RWPE1 (cell line): ENCODE measurements at places on chromosomes 13 and 19.

DNA sequence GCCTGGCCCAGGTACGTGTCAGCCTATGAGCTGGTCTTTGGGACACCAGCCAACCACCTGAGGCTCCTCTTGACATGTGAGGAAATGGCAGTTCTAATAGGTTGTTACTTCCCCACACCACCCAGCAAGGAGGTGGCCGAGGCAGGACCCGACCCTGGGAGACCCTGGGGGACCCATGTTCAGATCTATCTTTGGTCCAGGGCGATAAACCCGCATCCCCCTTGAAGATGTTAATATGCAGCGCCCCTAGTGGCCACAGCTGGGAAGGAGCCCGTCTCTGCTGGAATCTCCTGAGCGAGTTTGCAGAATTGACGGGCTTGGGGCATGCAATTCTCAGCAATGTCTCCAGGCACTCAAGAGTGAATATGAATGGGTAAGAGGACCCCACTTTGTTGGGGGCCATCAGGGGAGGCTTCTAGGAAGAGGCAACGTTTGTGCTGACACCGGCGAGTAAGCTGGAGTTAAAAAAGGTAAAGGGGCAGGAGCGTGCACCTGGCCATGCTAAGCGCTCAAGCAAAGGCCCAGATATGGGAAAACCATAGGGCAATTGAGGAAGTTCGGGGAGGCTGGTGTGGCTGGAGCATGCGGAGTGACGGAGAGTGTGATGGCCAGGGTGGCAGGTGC is 1.5 kb upstream of the MYO1F start:
- peak; percentile 70 for DNase-seq

DNA sequence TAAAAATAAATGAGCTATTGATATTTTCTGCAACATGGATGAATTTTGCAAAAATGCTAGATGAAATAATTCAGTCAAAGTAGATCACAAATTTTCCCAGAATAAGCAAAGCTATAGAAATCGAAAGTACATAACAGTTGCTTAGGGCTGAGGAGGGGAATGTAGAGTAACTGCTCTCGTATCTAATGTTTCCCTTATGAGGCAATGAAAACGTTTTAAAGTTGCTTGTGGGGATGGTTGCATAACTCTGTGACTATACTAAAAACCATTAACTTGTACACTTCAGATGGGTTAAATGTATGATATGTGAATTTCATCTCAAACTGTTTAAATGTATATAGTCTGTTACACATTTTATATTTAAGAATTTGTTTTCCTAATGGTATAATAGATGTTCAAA is 231.7 kb downstream of the GGACT start:
- DNase-seq, result no peak

DNA sequence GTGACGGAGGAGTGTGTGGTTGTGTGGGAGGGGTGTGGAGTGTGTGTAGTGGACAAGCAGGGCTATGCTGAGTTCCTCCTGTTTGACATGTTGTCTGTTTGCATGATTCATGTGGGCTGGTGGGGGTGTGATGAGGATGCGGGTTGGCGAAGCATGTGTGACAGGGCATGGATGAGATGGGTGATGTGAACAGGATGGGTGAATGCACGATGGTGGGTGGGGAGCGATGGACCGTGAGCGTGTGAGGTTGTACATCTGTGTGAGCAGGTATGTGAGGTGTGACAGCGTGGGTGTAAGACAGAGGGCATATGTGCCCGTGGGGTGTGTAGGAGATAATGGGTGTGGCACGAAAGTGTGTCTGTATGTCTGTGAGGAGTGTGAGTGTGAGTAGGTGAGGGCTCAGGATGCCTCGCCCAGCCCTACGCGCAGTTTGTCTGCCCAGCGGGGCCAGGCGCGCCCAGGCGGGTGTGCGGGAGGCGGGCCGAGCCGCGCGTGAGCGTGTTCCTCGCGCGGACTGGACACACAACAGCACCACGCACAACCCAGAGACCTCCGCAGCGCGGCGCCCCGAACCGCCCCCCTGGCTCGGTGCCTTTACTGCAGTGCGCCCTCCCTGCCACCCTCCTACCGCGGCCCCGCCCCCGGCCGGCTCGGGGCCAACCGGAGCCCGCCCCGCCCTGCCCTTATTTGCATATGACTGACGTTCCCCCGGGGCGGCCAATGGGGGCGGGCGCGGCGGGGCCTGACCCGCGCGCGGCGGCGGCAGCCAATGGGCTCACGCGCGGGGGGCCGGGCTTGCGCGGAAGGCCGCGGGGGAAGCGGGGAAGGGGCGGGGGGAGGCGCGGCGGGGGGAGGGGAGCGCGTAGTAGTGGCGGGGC is 14.4 kb downstream of the CIC start:
- peak; percentile 96 for DNase-seq

DNA sequence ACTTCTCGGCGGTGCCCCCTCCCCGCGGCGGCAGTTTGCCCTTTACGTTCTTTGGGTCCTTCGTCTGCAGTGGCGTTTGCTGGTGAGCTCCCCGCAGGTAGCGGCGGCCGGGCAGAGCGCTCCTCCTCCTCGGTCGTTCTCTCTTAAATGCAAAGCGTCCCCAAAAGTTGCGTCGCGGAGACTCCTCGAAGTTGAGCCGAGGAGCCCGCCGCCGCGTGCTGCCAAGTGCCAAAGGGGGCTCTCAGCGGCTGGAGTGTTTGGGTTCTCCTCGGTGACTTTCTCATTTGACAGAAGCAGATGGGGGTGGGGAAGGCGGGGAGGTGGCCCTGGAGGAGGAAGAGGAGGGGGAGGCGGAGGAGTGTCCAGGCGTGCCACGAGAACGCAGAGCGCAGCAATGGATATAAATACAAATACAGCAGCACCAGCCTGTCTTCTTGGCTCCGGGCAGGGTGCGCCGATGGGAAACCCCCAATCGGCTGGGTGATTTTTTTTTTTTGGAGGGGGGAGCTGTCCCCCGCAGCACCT is at the start of gene SOX21:
Gene SOX21, minus strand, starts transcription at position 259 of the 525 bp plus-strand sequence. CDS start 496 bp downstream, outside the sequence.
- DNase-seq, result no peak

DNA sequence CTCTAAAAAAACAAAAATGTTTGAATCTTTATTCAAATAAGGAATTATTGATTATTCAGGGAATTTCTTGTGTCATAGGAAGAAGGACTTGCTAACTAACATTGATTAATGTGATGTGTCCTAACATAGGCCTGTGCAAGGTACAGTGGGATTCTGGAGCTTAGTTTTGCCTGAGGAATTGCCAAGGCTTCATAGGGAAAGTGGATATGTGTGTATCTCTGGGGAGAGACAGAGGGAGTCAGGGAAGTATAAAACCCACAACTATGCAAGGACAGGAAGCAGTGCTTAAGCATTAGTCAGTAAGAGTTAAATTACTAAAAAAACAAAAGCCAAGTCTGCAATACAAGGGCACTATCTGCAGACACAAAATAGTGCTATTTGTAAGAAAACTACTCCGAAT is 59.6 kb downstream of the WDFY2 start:
- peak; percentile 73 for DNase-seq

DNA sequence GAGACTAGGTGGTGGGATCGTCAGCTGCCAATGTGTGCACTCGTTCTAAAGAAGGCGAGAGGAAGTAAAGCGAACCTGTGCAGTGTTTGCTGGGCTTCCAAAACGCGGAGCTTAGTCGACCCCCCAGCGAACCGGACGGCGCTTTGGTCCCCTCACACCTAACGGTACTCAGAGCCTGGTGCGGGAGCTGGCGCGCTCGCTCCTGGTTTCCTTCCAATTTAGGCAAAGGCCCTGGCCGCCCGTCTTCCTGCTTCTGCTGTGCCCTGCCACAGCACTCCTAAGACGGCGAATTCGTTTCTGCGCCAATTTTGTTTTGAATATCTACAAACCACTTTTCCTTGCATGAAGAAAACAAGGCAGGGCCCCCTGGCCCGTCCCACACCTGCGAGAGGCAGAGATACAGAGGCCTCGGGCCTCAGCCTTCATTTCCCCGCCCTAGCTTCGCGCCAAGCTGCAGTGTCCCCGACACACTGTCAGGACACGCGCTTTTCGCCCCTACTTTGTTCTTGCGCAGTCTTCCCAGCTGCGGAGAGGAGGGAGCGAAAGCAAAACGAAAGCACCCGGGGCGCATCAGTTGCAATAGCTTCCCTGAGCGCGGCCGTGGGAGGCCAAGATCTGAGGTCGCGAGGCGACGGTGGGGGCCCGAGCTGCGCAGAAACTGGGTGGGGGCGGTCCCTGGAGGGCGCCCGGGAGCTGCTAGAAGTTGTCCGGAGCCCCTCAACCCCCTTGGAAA is 111.9 kb downstream of the KCNRG start:
- DNase-seq, result no peak
